Activated CD8-positive, alpha-beta memory T cell treated with anti-CD3 and anti-CD28 coated beads for 1 hour (primary cell): ENCODE measurements at places on chromosomes 5 and 9.

DNA sequence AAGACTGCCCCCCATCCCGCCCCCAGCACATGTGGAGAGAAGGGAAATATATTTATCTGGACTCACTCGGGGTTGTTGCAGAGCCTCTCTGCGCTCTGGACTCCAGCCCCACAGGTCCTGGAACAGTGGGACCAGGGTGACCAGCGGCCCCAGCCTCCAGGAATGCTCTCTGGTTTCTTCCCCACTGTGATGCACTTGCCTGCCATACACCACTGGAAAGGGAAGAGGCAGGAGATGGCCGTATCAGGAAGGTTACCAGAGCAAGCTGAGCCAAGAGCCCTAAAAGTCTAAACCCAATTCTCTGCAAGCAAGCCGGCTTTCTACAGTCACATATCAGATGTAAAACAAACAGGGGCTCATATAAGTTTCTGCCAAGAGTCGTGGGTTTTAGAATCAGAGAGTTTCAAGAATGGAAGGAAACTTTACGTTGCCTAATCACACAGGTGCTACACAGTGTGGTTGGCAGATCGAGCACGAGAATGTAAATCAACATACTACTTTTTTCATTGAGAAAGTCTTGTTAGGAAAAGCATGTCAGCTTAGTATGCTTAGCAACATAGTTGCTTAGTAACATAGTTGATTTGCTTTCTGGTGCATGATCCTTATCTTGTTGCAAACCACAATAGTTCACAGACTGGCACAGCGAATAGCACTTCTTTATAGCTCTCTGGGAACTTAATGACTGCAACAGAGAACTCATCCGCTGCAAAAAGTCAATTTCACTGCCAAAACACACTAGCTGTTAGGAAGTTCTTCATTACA, 201.2 kb downstream of the TARS1 start:
- DNase-seq = no peak

DNA sequence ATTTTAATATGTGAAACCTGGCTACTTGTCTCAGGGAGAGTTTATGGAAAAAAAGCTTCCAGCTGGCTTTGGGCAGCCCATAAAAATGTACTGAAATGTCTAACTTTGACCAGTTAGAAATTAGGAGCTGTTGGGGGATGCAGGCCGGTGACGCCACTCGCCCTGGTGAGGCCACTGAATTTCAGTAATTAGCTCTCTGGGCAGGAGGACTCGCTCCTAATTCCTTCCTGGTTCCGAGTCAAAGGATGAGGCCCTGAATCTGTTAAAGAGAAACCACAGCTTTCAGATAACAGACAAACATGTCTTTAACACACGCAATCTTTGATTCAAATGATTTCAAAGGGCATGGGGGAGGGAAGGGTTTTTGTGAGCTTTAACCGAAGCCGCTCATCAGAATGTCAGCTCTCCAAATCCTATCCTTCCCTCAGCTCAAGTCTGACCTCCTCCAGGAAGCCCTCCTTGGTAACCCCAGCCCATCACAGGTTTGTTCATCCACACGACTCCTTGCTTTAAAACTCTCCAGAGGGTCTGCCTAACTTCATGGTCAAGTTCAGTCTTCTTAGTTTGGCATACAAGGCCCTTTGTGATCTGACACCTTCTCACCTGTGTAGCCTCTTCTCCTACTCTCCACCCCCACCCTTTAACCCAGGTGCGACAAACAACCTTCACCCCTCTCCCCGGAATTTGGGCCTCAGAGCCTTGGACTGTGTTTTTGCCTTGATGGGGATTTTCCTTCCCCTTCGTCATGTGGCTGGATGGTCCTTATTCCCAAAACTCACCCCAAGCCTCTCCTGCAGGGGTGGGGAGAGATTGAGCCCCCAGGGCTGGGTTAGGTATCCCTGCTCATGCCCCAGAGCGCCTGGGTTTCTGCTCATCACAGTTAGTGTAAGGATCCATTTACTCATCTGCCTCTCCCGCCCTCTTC, 13.6 kb upstream of the PHF19 start:
- no peak for DNase-seq

GRCh38 chr9:36039696-36040095, 3.0 kb downstream of the RECK start:
- DNase-seq = no peak

- DNase-seq = peak; percentile 9
Observed at GRCh38 chr9:111926421-111926875, 29.8 kb downstream of the UGCG start.

- DNase-seq = no peak
Observed at GRCh38 chr5:1204693-1205242, 3.4 kb downstream of the SLC6A19 start.

DNA sequence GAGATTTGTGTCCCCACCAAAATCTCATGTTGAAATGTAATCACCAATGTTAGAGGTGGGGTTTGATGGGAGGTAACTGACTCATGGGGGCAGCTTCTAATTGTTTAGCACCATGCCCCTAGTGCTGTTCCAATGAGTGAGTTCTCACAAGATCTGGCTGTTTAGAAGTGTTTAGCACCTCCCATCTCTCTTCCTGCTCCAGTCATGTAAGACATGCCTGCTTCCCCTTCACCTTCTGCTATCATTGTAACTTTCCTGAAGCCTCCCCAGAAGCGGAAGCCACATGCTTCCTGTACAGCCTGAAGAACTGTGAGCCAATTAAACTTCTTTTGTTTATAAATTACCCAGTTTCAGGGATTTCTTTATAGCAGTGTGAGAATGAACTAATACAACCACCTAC, 170.5 kb downstream of the NDUFS4 start:
- DNase-seq = no peak

DNA sequence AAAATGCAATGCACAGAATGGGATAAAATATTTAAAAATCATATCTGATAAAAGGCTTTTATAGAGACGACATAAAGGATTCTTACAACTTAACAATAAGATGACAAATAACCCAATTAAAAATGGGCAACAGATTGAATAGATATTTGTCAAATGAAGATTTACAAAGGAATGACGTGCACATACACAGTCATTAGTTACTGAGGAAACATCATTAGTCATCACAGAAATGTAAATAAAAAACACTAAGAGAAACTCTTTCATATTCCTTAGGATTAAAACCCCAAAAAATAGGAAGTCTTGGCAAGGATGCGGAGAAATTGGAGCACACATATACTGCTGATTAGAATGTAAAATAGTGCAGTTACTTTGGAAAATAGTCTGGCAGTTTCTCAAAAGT, 1886.0 kb upstream of the CDH6 start:
- no peak for DNase-seq

- DNase-seq = no peak
Observed at GRCh38 chr5:69364414-69364813, 4.9 kb downstream of the AK6 start.

DNA sequence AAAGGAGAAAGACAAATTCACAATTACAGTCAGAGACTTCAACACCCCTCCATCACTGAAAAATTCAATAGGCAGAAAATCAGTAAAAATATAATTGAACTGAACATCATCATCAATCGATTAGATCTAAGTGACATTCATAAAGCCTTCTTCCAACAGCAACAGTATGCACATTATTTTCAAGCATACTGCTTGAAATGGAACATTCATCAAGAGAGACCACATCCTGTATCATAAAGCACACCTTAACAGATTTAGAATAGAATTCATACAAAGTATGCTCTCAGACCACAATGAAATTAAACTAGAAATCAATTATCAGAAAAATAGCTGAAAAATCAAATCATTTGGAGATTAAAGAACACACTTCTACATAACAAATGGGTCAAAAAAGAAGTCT, 39.1 kb downstream of the ERMP1 start:
- DNase-seq = no peak

DNA sequence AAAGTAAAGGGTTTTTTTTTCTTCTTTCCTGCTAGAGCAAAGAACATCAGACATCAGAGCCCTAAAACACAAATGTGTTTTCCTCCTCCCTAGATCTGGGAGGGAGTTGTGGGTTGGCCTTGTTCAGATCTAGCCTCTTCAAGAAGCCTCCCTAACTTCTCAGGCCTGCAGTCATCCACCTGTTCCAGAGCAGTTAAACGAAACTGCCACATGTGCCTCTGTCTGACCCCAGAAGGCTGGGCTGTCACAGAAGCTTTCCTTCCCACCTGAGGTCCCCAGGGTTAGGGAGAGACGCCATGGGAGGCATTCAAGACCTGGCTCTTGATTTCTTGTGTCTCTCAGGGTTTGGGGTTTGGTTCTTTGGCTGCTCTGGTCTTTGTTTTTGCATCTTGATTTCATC, 87.0 kb downstream of the DAB2IP start:
- DNase-seq = no peak

DNA sequence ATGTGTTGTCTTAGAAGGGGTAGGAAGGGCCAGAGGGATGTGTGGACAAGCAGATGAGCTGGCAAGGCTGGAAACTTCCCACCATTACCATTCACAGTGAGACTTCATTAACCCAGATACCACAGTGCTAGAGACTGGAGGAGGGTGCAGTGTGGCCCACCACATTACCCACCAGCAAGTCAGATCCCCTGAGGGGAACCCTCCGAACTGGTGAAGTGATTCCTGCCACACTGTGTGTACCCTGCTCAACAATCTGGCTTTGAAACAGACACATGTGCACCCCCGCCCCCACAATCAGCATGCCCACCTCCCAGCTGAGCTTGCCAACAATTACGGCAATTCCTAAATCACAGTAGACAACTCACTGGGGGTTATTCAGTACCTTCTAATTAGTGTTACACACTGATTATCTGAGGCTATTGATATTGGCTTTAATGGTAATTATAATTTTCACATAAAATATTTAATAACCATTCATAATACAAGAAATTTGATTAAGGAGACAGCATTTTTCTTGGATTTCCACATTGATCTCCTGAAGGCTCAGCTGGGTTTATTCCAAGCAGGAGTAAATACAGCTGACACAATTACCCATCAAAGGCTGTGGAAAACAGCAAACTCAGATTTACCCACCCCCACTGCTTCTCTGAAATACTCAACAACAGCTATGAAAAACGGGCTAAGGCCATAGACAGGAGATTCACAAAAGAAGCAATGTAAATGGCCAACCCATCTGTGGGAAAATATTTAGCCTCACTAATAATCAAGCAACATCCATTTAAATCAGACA, 169.3 kb upstream of the FSTL4 start:
- no peak for DNase-seq

DNA sequence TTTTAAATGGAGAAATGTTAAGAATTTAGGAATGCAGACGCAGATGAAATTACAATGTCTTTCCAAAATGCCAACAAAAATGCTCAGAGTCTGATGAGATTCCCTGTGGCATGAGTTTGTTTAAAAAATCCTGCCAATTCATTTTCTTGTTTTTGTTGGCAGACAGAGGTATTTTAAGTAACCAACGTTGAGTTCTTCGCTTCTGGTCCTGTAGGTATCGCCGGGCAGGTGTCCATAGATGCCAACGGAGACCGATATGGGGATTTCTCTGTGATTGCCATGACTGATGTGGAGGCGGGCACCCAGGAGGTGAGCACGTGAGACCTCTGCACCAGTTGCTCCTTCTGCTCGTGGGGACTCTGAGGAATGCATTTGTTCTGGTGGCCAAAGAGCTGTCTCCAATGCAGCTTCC, 69.4 kb downstream of the NPR3 start:
- DNase-seq = no peak

DNA sequence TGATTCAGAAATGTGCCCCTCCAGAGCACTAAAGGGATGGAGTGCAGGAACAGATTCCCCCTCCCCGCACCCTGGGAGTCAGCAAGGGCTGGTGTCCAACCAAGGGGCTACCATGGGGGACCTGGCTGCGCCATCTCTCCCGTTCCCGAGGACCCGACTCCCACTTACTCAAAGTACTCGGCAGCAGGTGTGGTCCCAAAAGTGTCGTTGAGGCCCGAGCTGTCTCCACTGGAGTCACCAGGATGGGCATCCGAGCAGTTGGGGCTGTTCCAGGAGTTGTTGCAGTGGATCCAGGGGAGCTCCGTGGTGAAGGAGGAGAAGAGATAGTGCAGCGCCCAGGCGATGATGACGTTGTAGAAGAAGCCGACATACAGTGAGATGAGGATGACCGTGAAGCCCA, 12.9 kb downstream of the SLC6A3 start:
- no peak for DNase-seq

DNA sequence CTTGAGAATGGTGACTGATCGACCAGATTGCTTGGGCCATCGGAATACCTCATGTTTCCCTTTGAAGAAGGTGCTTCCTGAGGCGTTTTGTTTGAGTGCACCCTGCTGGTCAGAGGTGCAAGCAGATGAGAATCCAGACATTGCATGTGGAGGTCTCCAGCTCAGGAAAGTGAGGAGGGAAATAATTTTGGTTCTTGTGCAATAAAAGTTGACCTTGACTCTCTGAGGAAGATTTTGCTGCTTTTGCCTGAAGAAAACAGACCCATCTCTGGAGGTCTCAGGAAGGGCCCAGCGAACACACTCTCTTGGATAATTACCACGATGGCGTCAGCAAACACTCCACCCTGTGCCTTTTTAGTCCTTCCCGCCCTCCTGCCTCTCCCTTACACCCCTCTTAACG, 69.7 kb downstream of the GRAMD2B start:
- DNase-seq = no peak

DNA sequence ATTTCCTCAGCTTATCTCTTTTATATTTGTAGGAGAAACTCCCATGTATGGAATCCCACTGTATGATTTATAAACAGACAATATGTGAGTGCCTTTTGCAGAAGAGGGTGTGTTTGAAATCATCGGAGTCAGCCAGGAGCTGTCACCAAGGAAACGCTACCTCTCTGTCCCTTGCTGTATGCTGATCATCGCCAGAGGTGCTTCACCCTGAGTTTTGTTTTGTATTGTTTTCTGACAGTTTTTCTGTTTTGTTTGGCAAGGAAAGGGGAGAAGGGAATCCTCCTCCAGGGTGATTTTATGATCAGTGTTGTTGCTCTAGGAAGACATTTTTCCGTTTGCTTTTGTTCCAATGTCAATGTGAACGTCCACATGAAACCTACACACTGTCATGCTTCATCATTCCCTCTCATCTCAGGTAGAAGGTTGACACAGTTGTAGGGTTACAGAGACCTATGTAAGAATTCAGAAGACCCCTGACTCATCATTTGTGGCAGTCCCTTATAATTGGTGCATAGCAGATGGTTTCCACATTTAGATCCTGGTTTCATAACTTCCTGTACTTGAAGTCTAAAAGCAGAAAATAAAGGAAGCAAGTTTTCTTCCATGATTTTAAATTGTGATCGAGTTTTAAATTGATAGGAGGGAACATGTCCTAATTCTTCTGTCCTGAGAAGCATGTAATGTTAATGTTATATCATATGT, 18.0 kb upstream of the CTSL start:
- DNase-seq = no peak

GRCh38 chr9:89340332-89340731, 22.0 kb downstream of the SECISBP2 start:
- no peak for DNase-seq

- no peak for DNase-seq
Observed at GRCh38 chr9:85666086-85666485, 75.7 kb downstream of the AGTPBP1 start.
